Activated T-helper 2 cell treated with anti-CD3 and anti-CD28 coated beads, Interferon-gamma antibody, Interleukin-2, Interleukin-4, amounts not matched to agents 10 μg/mL and 5 μg/mL and 100 μg/mL, durations not matched to agents 14 hours and 24 hours and 36 hours (primary cell): ENCODE measurements at places on chromosomes 13 and 19.
A peak's percentile ranks its signal among the peaks of the same experiment; 100 is the strongest.

GRCh38 chr13:67696775-67697174 lies 466.6 kb upstream of the PCDH9 start:
- no peak for DNase-seq

GRCh38 chr19:1746401-1747284 lies 6.7 kb upstream of the ONECUT3 start:
- DNase-seq = no peak

DNA sequence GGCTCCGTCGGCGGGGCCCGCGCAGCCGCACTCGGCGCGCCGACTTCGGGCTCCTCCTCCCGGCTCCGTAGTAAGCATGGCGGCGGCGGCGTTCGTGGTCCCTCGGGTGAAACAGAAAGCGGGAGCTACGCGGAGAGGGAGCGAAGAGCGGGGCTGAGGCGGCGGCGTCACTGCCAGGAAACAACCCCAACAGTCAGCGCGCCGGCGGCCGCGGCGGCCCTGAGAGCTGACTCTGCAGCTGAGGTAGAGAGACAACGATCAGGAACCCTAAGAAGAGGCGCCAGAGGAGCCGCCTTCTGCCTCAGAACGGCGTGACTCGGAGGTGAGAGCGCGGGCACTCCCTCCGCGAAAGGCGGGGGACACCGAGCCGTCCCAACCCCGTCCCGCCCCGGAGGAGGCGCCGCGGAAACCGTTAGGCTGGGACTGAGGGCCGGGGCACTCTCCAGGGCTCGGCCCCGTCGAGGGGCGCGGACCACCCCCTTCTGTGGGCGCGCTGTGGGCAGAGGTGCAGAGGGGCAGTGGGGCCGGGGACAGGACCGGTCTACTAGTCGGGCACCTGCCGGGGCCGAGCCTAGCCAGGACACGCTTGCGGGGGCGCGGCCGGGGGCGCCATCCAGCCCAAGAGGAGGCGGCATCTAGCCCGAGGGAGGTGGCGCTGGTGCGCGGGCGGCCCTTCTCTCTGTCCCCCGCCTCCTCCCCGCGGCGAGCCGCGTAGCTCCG lies at the start of gene FNDC3A:
FNDC3A (plus strand) TSS at position 57 of the 720 bp plus-strand sequence. CDS start 30,279 bp downstream, outside the sequence.
- DNase-seq = peak; percentile 87

GRCh38 chr13:62908321-62908720 lies 1492.7 kb upstream of the PCDH20 start:
- no peak for DNase-seq

GRCh38 chr13:54593504-54593903 lies 1564.9 kb downstream of the OLFM4 start:
- no peak for DNase-seq

GRCh38 chr19:44951179-44952159 lies 3.7 kb upstream of the CLPTM1 start:
- DNase-seq = peak; percentile 46
